Bladder microvascular endothelial cell (primary cell): ENCODE measurements at places on chromosomes 3 and 15. TPM values are rescaled to one million over a fixed set of nuclear protein-coding genes. Genes with fewer than 3 reads are reported as not detected.

Gene ADCY5
- 0.06 TPM in 1 of 2 replicates, not detected in the other for total RNA-seq

Gene ANAPC13
- total RNA-seq, result 40.2 and 75.1 TPM in 2 replicates

Gene SLC15A2
- total RNA-seq, result under 0.01 and 0.31 TPM in 2 replicates

Gene SLC12A1
- total RNA-seq, result not detected in 2 replicates

Gene DAZL
- not detected in 2 replicates for total RNA-seq

Gene TIPARP
- total RNA-seq, result 18.1 and 29.3 TPM in 2 replicates

Gene APBA2
- 3.1 and 36.4 TPM in 2 replicates for total RNA-seq

Gene SLC24A5
- total RNA-seq, result not detected in 2 replicates
